OCI-M1 (cell line): ENCODE measurements at places on chromosomes 12 and 14.

- DNase-seq, result no peak
Observed at GRCh38 chr12:114998118-114998749, 314.3 kb upstream of the TBX3 start.

DNA sequence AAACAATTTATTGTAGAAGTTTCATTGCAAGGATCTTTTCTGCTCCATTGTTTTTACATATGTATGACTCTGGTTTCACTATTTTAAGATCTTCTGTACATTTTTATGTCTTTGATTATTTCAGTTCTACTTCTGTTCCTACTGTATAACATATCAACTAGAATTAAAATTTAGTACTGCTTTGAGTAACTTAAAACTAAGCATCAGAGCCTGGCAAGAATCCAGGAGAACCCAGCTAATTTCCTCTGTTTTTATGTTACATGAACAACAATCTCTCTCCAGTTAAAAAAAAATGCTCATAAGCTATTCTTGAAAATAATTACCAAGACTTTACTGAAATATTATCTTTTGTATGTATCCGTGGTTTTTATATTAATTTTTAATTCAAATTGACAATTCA, 370.7 kb downstream of the TMTC2 start:
- DNase-seq, result no peak

DNA sequence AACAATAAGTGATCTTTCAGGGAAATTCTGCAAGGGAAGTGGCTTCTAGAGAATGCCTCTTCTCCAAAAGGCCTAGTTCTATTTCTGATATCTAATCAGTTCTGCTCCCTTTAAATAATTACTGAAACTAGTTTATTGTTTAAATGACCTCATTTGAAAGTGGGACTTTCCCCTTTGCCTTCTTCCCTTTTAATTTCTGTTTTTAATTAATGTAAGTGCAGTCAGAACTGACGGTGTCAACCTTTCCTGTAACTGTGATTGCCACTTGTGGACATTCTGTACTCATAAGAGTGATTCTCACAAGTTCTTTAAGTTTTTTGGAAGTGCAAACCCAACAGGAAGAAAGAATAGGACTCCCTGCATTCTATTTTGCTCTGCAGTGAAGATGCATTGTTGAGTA, 265.3 kb upstream of the PLEKHG7 start:
- no peak for DNase-seq

DNA sequence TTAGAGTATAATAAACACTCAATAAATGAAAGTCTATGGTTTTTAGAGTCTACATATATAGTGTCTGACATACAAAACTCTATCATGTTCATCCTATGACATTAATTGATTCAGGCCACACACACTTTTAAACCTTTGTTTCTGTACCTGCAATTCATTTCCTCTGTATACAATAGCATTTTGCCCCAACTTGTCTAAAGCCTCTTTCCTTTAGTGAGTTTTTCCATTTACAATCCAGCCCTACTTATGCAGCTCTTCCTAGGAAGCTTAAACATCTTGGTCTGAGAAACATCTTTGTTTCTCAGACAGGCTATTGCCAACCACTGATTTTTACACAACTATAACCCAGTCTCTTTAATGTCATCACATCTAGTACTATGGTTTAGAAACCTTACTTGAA, 214.7 kb upstream of the SLC16A7 start:
- DNase-seq, result no peak

DNA sequence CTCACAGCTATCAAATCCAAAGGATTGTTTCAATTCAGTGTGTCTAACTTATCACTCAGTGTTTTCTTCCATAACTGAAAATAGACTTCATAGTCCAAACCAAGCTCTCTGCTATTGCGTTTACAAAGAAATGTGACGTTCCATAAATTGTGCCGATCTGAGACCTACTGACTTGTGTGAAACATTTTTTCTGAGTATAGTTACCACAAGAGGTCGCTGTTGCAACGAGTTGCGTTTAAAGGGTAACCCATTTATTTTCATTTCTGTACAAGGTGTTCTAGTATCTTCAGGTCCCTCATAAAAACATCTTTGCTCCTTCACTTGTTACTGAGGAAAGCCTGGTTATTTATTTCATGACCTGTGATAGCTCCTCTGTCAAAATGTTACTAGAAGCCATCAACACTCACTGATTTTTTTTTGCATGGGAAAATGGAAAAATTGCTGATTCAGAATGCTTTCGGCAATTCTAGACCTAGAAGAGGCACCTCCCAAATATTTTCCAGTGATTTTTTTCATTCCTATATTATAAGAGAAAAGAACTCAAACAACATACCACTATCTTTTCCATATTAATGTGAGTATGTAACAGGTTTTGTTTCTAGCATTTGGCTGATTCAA, 60.9 kb upstream of the OR4E1 start:
- DNase-seq, result peak; percentile 71

GRCh38 chr12:28629691-28630090, 439.4 kb downstream of the CCDC91 start:
- DNase-seq, result no peak

GRCh38 chr12:332581-333205, 56.4 kb downstream of the KDM5A start:
- no peak for DNase-seq

GRCh38 chr12:110688446-110689280, at the start of gene HVCN1:
TSS of gene HVCN1 (minus strand) at chr12:110689115. CDS start at chr12:110683245, 5,870 bp downstream.
- DNase-seq, result no peak
